ENCODE measurements at places on chromosomes 3 and 15.

- DNase-seq: no peak
Measured at GRCh38 chr3:151425627-151426340, 35.1 kb downstream of the IGSF10 start.

- DNase-seq: no peak
Measured at GRCh38 chr3:107212618-107213017, 164.6 kb upstream of the CCDC54 start.

DNA sequence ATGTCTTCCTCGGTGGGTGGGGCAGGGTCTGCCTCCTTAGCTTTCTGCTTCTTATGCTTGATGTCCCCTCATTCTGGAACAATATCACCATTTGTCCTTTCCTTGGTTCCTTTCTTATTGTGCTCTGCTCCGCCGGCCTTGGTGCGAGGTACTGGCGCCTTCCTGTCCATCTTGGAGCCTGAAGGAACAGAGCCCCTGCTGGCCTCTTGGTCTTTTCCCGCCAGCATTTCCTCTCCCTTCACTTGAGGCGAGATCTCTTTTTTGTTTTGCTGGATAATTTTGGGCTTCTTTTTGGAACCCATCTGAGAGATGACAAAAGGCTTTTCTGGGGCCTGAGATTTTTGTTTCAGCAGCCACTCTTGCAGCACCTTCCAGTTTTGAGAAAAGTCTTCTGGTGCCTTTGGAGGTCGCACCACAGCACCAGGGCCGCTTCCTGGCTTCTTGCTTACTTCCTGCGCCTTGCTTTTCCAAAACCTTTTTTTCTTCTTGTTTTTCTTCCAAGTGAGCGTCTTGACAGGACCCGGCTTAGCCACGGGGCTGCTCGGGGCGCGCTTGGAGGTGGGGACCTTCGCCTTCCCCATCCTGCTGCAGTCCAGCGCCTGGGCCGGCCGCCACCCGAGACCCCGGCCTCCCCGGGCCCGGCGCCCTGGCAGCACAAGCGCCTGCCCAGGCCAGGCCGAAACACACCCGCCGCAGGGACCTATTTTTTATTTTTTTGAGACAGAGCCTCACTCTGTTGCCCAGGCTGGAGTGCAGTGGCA is 127.1 kb downstream of the KLF13 start:
- no peak for DNase-seq

DNA sequence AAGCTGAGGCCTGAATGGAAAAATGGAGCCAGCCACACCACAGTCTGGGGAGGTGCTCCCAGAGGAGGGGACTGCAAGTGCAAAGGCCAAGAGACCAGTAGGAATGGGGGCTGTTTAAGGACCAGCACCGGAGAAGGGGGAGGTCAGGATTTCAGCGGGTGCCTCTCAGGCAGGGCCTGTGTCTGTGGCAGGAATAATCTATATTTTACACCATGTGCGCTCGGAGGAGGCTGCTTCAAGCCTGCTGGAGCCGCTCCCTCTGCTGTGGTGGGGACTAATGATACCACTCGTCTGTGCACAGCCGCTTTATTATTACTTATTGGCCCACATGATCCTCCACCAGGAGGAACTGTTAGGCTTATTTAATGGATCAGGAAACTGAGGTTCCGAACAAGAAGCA is 45.3 kb downstream of the TPRA1 start:
- no peak for DNase-seq

- DNase-seq: no peak
Measured at GRCh38 chr3:125957674-125958510, 11.1 kb upstream of the ROPN1B start.

DNA sequence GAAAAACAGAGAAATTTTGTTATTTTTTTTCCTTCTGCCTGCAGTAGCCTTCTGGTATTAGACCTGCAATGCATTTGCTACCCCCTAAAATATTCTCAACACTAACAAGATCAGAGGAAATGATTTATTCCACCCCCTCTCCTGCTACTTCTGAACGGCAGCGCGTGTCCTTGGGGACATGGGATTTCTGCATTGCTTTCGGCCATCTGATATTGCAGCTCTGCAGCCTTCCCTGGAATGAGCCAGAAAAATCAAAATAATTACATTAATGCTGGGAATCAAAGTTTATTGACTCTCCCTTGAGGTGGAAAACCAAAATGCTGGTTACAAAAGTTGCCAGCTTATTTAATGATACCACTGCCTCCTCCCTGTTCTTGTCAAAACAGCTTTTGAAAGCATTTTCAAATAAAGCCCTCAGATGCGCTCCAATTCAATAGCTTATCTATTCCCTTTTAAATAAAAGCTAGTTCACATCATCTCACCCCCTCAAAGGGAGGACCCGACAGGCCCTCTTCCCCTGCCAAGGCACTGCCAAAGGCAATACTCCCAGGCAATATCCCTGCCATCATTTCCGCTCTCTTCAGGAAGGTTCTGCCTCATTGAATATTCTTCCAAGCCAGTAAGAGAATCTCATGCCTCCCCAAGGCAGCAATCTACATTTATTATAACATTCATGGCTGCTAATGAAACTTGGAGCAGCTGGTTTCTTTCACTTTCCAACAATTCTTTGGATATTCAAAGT is 96.6 kb downstream of the FHIT start:
- no peak for DNase-seq

- no peak for DNase-seq
Measured at GRCh38 chr3:169666376-169667165, 3.1 kb upstream of the MECOM start.

GRCh38 chr3:134376786-134377426 is 2.7 kb upstream of the AMOTL2 start:
- no peak for DNase-seq

GRCh38 chr3:41111011-41111410 is 88.3 kb upstream of the CTNNB1 start:
- DNase-seq: no peak

DNA sequence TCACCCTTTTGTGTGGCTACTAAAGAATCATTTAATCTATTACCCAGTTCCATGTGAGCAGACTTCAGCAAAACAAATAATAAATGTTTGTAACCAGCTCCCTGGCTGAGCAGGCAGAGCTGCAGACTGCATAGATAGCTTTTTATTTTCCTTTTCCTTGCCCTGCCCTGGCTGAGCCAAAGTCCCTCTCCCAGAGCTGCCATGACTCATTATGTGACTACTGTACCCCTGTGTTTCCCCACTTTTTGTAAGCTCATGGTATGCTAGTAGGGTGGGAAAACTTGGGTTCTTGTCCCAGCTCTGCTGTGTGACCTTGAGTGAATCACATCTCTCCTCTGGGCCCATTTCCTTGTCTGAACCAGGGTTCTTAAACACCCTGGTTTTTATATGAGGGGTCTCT is 127.5 kb downstream of the CLSTN2 start:
- no peak for DNase-seq

DNA sequence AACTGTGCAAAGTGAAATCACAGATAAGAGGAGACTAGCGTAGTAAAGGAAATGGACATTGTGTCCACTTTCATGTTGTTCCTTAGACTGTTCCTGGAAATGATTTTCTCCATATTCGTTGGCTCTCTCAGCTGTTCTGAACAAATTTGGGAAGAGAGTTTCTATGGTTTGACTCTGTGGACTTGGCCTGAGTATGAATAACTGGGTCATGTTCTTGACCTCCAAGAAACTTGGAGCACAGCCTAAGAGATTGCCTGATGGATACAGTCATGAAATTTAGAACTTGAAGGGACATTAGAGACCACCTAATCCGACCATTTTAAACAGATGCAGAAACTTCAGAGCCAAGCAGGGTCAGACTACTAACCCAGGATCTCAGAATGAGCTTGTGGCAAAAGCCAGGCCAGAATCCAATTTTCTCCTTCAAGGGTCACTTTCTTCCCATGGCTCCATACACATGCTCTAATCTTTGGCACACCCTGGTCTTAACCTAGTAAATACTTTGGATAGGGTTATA is 430.4 kb downstream of the RBMS3 start:
- DNase-seq: no peak

- no peak for DNase-seq
Measured at GRCh38 chr15:90981681-90982080, 12.7 kb downstream of the PRC1 start.

DNA sequence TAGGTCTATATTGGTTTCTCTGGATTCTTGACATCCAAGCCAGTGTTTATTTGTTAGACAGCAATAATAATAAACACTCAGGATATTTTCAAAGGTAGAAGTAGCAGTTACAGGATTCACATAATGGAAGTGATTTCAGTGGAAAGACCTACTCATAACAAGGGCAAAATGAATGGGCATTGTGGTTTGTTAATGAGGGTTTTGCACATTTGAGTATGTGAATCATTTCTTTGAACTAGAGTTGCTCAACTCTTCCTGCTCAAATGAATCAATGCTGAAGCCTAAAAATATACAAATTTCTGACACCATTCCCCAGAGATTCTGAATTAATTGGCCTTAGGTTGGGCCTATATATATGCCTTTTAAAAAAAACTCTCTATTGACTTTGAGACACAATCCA is 4.1 kb upstream of the COL6A5 start:
- no peak for DNase-seq

DNA sequence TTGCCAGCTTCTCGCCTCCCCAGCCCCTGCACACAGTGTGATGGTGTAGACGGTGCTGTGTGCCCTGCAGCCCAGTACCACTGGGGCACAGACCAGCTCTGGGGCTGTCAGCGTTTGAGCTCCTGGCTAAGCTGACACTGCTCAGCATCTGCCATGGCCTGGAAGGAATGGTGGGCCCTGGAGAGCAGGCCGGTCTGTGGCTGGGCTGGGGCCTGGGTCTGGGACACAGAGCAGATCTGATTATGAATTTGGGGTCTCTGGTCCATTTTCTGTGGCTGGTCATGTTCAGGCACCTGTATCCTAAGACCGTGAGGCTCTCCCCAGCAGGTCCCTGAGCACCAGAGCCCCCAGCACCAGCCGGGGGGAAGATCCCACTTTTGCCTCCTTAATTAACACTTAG is 34.7 kb downstream of the HCN4 start:
- no peak for DNase-seq

- DNase-seq: no peak
Measured at GRCh38 chr3:144264794-144265193, 293.2 kb downstream of the DIPK2A start.

DNA sequence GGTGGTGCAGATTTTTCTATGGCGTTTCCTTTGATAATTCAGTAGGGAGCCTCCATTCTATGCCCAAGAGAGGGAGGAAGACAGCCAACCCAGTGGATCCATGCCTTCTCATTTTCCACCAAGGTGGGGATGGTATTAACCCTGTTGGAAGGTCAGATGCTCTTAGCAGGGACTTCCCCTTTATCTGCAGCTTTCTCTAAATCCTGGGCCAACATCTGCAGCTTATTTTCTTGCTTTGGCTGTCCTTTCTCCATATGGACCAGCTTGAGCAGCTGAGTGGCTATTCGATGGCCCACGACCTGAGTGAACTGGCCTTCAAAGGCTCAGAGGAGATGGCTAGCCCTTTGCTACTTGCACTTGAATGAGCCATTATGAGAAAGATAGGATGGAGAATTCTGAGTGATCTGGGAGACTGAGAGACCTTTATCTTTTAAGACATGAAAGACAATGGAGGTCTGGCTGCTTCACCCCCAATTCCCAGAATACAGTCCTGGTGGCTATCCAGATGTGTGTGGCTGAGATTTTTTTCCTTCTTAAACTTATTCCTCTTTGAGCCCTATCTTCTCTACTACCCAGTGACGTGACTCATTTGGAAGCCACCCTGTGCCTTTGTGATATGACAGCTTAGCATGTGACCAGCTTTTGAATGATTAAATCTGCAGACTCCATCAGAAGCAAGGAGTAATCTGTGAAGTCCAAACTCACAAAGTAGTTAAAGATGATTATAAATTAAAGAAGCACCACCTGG is 39.6 kb upstream of the TRAK1 start:
- DNase-seq: no peak

DNA sequence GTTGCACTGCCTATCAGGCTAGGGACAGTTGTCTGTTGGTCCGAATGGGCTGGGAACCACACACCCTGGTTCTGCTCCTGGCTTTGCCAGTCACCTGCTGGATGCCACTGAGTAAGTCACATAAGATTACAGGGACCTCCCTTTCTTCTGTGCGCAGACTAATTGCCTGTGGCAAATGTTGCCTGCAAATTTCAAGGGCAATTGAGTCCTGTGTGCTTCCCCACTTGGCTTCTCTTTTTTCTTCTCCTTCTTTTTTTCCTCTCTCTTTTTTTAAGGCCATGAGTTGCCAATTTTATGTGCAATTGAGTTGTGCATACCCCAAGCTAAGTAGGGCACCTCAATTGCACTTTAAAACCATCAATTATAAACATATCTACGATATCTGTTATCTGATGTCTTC is 963.4 kb downstream of the MCTP2 start:
- DNase-seq: no peak

All from central memory CD8-positive, alpha-beta T cell (primary cell).